Activated naive CD4-positive, alpha-beta T cell treated with Interleukin-2 at 50 U/mL for 16 hours (primary cell): ENCODE measurements at places on chromosomes 13 and 19.

GRCh38 chr19:33193865-33194362 lies at the start of gene LRP3:
LRP3 (plus strand) TSS chr19:33194330; CDS start chr19:33194786, 456 bp downstream.
- no peak for DNase-seq

GRCh38 chr13:42116225-42116624 lies 67.8 kb downstream of the DGKH start:
- DNase-seq = no peak

- DNase-seq = no peak
Observed at GRCh38 chr13:103386341-103386740, 320.1 kb upstream of the SLC10A2 start.

DNA sequence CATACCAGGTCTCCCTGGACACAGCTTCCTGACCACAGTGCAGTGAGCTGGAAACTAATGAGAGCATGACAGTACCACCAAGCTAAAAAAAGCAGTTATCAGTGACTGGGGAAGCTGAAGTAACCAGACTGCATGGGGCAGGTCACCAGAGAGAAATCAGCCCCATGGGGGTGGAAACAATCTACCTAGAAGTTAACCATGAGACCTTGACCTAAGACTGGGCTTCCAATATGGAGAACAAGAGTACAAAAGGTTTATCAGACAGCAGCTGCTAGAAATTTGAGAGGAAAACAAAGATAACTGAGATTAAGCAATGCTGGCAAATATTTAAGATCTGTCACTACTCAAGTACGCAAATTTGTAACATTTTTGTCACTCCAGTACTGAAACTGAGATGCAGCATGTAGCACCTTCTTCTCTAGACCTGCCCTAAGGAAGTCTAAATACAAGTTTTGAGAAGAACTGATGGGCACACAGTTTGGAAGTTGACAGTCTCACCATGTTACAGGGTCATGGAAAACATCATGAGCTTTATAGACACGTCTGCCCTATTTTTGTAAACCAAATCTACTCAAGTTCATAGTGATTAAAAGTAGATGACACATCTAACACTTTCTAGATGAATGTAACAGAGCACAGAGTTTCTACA lies 2641.8 kb upstream of the PCDH20 start:
- no peak for DNase-seq
